ENCODE measurements at places on chromosomes 1 and 21.

- no peak for DNase-seq
These were observed 3.4 kb downstream of the LELP1 start for GRCh38 chr1:153206631-153207030.

GRCh38 chr1:245481261-245481660, 326.5 kb downstream of the KIF26B start:
- no peak for DNase-seq

DNA sequence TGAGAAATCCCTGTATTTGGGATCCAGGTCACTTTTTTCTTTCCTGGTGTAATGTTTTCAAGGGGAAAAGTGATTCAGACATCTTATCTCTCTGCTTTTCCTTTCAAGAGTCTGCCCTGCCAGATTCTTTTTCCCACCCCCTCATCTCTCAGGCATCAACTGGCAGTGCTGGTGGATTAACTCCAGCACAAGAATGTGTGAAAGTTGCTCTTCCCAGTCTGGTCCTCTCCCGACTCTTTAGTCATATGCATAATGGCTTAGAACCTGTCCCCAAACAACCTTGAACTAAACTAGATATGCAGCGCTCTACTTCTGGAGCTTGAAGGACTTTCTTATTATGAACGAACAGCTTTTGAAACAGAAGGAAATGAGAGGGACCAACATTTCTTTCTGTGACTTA, 88.5 kb downstream of the SLC44A5 start:
- no peak for DNase-seq

DNA sequence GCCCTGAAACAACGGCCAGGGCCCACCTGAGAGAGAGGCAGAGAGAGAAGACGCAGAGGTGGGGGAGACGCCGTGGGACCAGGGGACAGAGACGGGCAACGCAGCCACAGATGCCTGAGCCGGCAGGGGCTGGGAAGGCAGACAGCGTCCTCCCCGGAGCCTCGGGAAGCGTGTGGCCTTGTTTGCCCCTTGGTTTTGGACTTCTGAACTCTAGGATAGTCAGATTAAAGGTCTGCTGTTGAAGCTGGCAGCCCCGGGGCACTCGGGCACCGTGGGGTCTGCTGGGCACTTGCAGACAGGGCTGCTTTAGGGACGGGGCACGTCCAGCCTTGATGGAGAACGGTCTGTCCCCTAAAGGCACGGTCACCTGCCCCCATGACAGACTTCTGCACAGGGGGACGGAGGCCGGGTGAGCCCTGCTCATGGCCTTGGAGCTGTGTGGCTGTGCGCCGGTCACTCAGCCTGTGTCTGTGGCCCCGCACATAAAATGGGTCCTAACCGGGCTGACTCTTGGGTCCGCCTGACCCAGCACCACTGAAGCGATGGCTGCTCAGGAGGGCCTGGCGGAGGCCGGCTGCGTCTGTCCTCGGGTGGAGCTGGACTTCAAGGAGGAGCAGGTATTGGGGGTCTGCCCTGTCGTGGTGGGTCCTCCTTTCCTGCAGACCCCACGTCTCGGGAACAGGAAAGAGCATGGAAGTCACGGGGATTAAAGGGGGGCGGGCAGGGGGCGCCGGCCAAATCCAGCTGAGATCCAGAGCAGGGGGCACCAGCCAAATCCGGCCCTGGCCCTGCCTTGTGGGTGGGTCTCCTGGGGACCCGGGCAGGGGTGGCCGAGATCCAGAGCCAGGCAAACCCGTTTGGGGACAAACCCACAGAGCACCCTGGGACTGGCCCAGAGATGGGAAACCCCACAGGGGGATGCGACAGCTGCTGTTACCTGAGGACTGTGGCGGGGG, 9.6 kb upstream of the RNF223 start:
- no peak for DNase-seq

All from OCI-LY7 (cell line).